ENCODE measurements at places on chromosomes 6 and 20.

DNA sequence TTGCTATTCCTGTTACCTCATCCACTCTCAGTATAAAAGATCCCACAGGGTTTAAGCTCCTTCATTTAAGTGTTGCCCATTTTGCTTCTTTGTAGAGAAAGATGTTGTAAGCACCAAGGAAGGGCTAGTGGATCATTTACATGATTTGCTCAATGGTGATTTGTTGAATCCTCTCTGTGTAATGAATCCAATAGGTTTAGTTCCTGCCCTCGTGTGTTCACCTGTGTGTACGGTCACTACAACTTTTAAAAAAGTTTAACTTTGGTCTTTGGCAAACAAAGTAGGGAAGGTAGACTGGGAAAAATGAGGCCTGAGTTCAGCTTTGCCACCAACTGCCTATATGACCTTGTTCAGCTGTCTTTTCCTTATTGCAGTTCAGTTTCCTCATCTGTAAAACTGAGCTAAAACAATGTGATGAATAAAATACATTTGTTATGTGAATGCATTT lies 51.5 kb downstream of the DHX35 start:
- no peak for DNase-seq

DNA sequence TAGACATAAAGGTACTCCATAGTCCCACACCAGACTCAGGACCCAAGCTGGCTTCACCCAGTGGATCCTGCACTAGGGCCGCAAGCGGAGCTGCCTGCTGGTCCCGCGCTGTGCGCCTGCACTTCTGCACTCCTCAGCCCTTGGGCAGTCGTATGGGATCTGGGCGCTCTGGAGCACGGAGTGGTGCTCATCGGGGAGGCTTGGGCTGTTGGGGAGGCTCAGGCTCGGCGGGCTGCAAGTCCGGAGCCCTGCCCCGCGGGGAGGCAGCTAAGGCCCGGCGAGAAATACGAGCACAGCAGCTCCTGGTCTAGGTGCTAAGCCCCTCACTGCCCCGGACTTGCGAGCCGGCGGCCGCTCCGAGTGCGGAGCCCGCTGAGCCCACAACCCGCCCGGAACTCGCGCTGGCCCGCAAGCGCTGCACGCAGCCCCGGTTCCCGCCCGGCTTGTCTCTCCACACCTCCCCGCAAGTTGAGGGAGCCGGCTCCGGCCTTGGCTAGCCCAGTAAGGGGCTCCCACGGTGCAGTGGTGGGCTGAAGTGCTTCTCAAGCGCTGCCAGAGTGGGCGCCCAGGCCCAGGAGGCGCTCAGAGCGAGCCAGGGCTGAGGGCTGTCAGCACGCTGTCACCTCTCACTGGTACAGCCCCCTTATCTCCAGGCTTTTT lies 33.4 kb upstream of the GCNT2 start:
- no peak for DNase-seq

DNA sequence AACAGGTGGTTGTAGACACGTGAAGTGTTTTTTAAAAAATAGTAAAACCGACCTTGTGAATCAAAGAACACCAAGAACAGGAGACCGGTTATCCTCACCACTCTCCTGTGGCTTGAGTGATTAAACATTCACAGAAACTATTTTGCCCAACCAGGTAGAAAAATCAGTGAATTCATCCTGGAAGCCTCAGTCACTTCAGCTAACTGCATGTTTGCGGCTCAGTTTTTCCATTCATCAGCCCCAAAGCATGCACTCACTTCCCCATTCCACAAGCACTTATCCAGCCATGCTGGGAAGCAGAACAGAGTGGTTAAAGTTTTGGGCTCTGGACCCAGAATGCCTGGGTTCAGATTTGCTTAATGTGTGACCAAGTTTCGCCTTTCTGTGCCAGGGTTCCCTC lies 2.4 kb downstream of the LRRN4 start:
- DNase-seq = no peak

DNA sequence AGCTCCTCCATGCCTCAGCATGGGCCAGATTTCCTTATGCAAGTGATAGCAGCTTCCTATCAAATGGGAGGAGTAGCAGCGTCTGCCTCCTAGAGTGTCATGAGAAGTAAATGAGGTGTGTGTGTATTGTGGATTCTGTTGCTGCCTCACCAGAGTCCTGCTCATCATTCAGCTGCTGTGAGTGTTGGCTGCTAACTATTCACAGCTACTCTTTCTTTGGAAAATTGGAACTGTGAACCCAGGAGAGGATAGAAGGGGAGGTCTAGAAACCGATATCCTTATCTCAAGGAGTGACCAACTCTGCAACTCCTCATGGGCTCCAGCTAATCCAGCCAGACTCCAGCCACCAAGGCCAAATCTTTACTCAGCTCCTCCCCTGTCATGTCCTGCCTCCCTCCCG lies 63.3 kb downstream of the TOX2 start:
- no peak for DNase-seq

DNA sequence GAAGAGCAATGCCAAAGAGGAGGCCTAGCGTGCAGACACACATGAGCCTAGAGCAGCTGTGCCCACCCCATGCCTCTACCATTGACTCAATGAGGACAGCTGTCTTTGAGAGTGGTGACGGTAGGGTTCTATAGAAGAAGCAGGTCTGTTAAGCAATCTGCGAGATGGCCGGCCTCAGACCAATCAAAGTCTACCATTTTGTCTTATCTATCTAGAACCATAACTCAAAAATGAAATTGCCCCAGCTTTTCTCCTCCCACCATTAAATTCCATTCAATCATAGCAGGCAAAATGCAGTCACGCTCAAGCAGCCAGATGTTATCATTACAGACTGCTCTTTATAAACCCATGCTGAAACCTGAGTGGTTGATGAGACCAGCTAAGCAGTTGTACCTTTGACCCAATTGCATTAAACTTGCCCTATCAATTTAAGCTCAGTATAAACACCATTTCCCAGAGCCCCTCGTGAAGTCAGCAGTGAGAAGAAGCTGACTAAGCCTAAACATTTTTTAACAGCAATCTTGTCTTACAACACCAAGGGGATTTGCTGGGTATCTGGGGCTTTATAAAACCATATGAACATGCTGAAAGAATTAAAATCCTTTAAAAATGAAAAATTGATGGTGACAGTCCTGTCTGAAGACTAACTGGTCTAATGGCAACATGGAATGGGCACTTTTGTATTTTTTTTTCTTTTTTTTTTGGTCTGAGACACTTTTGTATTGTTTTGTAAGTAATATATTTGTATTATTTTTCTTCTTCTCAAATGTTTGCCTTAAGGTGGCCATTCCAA lies 57.5 kb downstream of the FOXC1 start:
- DNase-seq = no peak

GRCh38 chr6:62283796-62284411 lies 2.1 kb downstream of the KHDRBS2 start:
- peak; percentile 63 for DNase-seq

DNA sequence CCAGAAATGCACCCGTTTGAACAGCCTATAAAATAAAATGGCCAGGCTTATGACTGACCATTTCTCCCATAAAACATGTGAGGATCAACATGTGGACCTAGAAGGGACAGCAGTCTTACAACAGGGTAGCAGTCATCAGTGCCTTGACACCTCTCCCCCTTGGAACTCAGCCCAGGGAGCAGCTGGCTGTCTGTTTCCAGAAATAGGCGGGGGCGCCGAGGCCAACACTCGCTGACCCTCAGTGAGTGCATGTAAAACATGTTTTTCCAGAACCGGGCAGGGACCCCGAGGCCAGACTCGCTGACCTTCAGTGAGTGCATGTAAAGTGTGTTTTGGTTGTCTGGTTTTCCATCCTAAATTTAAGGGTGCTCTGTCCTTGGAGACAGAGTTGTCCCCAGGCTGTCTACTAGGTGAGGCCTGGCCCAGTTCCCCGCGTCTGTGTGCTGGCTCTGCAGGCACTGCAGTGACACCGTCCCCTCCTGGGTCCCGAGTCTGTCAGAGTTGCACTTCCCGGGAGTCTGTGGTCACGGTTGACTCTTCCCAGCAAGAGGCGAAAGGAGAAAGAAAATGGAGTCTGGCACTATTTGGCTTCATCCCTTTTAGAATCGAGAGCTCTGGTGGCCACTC lies 19.8 kb upstream of the ADRM1 start:
- no peak for DNase-seq

GRCh38 chr6:44473393-44474189 lies 86.1 kb downstream of the CDC5L start:
- no peak for DNase-seq

DNA sequence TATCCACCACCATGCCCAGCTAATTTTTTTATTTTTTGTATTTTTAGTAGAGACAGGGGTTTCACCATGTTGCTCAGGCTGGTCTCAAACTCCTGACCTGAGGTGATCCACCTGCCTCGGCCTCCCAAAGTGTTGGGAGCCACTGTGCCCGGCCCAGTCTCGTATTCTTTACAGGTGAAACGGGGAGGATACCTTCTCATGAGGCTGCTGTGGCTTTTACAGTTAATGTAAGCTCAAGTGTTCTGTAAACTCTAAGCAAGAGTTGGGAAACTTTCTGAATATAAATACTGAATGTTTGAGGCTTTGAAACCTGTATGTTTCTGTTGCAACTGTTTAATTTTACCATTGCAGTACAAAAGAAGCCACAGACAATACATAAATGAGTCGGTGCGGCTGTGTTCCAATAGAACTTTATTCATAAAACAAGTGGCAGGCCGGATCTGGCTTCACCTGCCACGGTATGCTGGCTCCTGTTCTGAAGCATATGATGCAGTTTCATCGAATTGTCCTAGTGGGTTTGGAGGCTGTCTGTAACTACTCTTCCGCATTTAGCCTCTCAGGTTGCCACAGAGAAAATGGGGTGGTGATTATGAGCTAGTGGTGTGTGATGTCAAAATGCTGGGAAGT lies 192.5 kb upstream of the ZFP64 start:
- DNase-seq = no peak
